Stimulated activated CD4-positive, alpha-beta T cell treated with anti-CD3 and anti-CD28 coated beads, Interleukin-2, amount 100 ng/mL, for 4 hours (primary cell): ENCODE measurements at places on chromosomes 13 and 19.

GRCh38 chr13:33135097-33135496 lies 118.9 kb downstream of the KL start:
- no peak for DNase-seq

DNA sequence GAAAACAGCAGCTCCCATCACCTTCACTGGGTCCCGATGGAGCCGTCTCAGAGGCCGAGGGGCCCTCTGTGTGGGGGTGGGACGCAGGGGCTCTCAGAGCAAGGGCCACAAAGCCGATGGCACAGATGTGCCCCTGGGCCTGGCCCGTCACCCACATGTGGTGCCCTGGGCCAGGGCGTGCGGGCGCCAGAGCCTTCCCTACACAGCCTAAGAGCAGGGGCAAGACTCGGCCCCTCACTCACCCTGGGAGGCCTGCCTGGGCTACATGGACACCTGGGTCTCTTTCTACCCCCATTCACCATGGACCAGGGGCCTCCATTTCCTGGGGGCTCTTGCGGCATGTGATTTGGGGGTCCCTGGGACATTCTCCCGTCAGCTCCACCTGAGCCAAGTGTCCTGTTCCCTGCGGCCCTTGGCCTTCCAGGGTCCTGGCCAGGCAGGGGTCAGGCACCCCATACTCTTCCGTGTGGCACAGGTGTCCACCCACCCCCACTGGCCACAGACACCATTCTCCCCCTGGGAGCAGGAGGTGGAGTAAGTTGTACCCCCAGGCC lies 10.0 kb downstream of the COMP start:
- DNase-seq, result no peak

DNA sequence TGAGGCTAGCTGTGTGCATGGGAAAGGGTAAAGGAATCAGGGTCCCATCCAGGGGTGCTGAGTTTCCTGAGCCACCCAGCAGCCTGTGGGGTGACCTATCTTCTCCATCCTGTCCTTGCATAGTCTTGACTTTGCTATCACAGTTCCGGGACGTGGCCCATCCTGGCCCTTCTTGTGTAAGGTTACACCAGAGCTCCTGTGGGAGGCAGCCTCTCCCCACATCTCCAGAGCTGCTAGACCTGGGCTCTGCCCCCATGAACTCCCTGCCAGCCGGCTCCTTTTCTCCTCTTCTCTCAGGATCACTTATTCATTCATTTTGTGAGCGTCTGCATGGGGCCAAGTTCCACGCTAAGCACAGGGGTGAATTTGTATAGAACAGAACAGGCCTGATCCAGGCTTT lies 238.9 kb downstream of the TSHZ3 start:
- no peak for DNase-seq

- no peak for DNase-seq
These were observed 16.3 kb upstream of the DCT start for GRCh38 chr13:94495806-94496205.

DNA sequence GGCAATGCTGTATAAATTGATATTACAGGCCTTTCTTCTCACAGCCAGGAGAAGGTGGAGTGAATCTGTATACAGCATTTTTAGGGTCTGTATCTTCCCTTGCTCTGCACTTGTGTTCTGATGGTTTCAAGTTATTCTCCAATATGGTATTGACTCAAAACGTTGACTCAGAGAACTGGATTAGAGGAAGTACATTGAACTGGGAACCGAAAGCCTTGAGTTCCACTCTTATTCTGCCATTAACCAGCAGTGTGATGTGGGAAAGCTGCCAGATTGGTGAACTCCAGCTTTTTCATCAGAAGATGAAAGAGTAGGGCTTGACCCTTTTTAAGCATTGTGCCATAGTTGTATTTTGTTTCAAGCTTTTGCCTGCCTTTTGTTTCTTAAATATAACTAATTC lies 167.7 kb downstream of the SPRY2 start:
- DNase-seq, result no peak

GRCh38 chr13:38670627-38671026 lies 16.2 kb upstream of the FREM2 start:
- no peak for DNase-seq

- no peak for DNase-seq
These were observed 574.8 kb downstream of the IRS2 start for GRCh38 chr13:109211616-109212015.

- DNase-seq, result no peak
These were observed 37.0 kb upstream of the CCNA1 start for GRCh38 chr13:36395280-36395679.

DNA sequence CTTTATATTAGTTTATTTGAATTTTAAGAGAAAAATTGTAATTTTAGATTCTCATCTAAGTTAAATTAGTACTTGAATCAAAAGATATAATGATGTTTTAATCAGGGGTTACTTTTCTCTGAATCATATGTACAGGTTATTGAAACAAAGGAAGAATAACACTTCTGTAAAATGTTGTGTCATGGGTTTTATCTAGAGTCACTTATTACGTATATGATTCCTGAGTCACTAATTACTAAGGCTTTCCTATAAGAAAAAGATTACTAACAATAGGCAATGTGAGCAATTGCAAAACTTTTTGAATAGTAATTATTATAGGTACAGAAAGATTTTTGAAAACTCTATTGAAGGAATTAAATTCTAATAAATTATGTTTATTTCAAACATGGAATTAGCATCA lies 99.2 kb upstream of the KLF5 start:
- no peak for DNase-seq

GRCh38 chr13:44816701-44817100 lies 172.6 kb downstream of the NUFIP1 start:
- no peak for DNase-seq

DNA sequence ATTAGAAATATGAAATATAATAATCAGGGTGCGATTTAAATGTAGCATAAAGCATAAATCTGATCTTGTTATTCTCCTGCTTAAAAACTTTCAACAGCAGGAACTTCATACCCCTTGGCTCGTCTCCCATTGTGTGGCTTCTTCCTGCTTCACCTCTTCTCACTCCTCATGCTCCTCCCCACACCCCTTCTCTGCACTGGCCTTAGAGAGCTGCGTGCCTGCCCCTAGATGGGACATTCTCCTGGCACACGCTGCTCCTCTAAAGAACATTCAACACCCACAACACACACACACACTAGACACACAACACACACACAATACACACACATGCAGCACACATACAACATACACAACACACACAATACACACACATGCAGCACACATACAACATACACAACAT lies 104.6 kb upstream of the RAP2A start:
- no peak for DNase-seq

GRCh38 chr13:109760951-109761350 lies 25.4 kb downstream of the IRS2 start:
- no peak for DNase-seq

GRCh38 chr19:32671883-32672593 lies 2.9 kb downstream of the ANKRD27 start:
- DNase-seq, result no peak

- no peak for DNase-seq
These were observed 4.0 kb downstream of the NAPSA start for GRCh38 chr19:50361290-50362029.

DNA sequence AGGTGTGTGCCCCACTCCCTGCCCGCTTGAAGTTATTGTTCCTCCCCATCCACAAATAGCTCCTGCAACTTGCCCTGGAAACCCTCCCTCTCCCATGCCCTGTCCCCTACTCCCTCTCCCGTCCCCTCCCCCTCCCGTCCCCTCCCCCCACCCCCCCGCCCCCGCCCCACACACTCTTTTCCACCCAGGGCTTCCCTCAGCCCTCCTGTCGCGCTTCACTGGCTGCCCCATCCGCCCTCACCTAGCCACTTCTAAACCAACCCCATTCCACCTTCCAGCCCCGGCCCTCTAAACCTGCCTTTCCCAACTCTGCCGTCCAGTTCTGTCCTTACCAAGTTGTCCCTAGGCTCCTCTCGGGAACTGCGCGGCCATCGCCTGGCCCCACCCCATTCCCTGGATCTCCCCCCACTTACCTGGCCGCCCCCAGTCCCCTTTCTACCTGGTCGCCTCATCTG lies 993 bp downstream of the RGL3 start:
- DNase-seq, result no peak

DNA sequence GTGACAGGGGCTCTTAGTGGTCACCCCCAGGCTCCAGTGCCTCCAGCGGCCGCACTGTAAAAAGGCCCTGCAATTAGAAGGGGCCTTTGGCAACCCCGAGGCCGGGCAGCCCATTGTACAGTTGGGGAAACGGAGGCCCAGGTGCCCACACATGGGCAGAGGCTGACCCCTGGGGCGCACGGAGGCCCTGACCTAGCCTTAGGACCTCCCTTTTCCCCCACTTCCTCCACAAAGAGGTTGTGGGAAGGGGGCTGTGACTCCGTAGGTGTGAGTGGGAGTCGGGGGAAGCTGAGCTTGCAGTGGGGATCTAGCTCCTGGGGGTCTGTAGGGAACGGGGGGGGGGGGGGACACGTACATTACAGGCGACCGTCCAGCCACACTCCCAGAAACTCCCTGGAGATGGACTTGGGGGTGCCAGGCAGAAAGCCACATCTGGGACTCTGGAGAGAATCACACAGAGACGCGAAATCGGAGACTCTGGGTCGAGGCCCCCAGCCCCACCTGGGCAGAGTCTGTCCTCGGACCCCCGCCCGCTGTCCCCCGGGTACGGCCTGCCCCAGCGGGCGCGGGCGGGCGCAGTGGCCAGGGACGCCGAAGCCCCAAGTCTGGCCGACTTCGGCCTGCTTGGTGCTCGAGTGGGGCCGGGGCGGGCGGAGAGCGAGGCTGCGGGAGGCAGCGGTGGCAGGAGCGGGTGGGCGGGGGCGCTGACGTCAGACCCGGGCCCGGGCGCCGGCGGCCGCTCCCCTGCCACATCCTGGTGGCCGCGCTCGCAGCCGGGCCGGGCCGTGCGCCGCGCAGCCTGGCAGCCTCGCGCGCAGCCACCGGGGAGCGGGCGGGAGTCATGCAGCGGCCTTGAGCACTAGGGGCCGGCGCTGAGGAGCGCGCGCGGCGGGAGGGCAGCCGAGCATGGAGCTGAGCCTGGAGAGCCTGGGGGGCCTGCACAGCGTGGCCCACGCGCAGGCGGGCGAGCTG lies at the start of gene ONECUT3:
Gene ONECUT3, plus strand, starts transcription at position 750 of the 972 bp plus-strand sequence. Its CDS starts 157 bp downstream, at position 907.
- DNase-seq, result no peak

DNA sequence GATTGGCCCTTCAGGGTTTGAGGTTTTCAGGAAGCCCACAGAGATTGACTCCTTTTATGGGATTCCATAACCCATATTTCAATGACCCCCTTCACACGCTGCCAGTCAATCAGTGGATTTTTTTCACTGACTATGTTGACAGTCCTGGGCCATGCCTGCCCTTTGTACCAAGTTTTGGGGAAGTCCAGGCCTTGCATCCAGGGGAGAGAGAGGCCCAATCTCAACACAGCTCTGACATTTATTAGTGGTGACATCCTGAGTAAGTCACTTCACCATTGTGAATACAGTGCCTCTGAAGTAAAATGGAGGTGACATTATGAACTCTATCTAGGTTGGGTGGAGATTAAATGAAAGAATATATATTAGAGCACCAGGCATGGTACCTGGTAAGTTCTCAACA lies 181.1 kb downstream of the NUFIP1 start:
- no peak for DNase-seq

GRCh38 chr19:30153326-30154210 lies 211.5 kb downstream of the URI1 start:
- no peak for DNase-seq

GRCh38 chr19:48444936-48445200 lies 915 bp upstream of the GRWD1 start:
- no peak for DNase-seq

DNA sequence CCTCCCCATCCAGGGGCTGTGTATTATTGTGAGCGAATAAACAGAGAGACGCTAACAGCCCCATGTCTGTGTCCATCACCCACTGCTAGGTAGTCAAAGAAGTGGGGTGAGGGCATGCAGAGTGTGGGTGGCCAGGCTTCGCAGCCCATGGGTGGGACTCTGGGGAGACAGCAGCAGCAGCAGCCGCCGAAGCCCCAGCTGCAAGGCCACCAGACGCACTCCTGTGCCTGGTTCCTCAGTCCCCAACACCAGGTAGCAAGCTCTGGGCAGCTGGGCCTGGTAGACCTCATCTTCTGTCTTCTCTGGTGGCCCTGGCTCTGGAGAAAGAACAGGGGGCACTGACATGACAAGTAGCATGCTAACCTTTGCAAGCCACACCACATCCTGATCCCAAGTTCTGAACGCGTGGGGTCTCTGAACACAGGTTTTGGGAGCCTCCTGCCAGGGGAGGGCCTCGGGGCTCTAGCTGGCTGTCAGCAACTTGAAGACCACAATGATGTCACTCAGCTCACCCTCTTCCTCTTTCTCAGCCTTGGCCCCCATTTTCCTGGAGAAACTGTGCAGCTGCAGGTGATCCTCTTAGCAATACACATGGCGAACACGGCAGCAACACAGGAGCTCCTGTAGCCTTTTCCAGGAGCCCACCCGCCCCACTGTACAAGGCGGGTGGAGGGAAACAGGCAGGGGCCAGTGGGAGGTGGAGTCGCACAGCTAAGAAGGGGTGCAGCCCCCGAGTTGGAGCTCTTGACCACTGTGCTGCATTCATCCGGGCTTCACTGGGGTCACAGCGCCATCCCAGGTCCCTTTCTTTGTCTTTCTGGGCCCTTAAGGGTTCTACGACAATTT lies 5.8 kb downstream of the FUZ start:
- DNase-seq, result no peak

DNA sequence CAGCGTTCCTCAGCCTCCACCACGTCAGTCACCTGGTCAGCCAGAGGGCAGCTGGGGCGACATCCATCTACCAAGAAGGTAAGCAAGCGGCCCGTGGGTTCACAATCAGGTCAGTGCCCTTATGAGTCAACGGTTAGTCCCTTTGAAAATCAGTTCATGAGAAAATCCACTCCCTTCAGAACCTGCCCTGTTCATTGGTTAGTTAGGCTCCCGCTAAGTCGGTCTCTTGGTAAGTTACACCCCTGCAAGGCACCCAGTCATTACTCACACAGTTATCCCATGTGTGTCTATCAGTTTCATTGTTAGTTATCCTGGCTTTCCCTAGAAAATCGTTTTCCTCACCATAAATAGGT lies 564 bp downstream of the SIGLECL1 start:
- DNase-seq, result no peak

- no peak for DNase-seq
These were observed 24.5 kb upstream of the FREM2 start for GRCh38 chr13:38662362-38662761.

- no peak for DNase-seq
These were observed 19.9 kb upstream of the ACOD1 start for GRCh38 chr13:76928456-76928855.

GRCh38 chr19:10648360-10648759 lies 5.8 kb upstream of the ILF3 start:
- no peak for DNase-seq

- DNase-seq, result no peak
These were observed 16.1 kb upstream of the IRGC start for GRCh38 chr19:43699506-43700394.
